ENCODE measurements at places on chromosomes 12 and 14.

DNA sequence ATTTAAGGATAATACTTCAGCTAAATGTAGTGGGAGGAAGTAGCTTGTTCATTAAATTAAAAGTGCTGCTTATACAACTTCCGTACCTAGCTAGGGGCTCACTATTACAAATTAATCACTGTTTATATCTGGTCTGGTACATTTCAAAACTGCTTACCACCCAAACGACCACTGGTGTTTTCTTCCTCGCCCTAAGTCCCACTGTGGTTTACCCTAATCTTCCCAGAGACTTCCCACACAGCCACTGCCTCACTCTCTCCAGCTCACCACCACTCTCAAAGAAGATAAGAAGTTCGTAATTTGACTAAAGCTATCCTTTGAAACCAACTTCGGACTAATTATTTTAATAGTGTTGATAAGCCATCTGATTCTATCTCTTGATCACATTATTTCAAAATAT lies 62.6 kb downstream of the PLXNC1 start:
- DNase-seq: no peak

DNA sequence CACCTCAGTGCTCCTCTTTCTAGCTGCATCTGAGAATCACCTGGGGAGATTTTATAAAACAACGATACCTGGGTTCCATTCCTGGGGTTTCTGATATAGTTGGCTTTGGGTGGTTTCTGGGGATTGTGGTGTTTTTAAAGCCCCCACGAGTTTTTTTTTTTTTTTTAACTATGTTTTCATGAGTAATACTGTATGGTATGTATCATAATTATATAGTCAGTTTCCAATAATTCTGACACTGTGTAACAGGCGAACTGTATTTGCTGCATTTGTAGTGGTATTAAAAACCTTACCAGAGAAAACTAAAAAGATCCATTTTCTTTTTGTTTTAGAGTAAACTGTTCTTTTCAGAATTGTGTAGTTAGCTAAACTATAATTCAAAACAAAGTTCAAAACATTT lies 84.9 kb downstream of the SRGAP1 start:
- DNase-seq: no peak

GRCh38 chr12:69583203-69583602 lies 2.1 kb upstream of the CCT2 start:
- no peak for DNase-seq

DNA sequence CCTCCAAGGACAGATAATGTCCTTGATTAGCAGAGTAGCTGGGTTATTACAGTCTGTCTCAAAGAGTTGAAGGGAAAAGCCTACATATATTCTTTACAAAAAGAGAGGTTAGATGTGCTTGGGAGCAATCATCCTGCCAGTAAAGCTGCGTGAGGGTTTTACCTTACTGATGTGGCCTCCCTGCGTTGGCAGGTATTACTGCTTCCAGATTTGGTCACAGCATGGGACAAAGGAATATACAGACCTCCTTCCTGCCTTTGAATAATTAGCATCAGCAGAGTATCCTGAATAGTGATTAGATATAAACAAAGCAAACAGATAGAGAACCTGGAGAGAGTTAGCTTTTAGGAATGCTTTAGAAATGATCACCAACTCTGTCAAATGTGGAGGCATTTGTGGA lies 69.6 kb downstream of the TMTC2 start:
- no peak for DNase-seq

DNA sequence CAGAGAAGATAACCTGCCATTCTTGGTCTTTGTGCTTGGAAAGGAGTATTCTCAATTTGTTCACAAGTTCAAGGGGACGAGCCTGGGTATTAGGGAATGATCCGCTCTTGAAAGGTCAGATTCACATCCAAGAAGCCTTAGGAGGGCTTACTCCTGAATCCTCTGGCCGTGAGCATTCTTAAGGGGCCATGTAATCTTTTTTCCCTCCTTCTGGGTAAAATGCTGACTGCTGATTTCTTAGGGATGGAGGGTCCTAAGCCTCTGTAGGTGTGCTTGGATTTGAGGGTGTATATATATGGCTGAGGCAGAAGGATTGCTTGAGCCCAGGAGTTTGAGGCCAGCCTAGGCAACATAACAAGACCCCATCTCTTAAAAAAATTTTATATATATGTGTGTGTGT lies 149.1 kb downstream of the TSPAN9 start:
- DNase-seq: no peak

DNA sequence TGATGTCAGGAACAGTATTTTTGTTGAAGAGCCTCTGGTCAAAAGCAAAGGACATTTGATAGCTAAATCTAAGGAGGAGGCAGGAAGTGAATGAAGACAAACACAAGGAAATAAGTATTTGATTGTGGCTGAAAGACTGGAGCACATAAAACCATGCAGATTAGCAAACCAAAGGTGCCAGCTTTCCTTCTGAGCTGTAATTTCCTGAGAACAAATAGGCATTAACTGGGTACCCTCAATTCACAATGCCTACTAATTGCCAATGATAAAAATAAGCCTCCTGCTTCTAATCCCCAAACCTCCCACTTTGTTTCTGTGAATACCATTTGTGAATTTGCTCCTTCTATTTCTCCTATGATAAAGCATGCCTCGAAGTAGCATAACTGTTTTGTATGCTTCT lies 1279.6 kb upstream of the USP15 start:
- no peak for DNase-seq
